Immature natural killer cell (primary cell): ENCODE measurements at places on chromosomes 1 and 21.

GRCh38 chr1:179883745-179884138, 1.7 kb downstream of the TOR1AIP1 start:
- DNase-seq: peak; percentile 18

- DNase-seq: no peak
These were observed 42.4 kb upstream of the KCNQ4 start for GRCh38 chr1:40740997-40741736.

DNA sequence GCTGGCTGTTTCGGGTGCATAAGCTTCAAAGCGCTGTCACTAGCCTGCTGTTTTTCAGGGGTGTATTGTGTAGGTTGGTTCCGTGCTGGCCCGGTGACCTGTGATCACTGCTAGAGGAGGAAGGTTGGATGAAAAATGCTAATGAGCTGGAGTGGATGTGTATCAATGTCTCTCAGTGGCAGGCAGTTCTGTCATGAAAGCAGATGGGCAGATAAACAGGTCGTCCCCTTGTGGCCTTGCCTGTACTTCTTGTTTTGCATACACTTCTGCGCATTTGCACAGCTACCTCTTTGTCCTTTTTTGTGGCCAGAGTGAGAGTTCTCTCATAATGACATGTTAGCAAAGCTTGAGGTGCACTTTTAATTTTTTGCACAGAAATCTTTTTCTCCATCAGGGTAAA, 2.9 kb downstream of the SELENON start:
- no peak for DNase-seq

DNA sequence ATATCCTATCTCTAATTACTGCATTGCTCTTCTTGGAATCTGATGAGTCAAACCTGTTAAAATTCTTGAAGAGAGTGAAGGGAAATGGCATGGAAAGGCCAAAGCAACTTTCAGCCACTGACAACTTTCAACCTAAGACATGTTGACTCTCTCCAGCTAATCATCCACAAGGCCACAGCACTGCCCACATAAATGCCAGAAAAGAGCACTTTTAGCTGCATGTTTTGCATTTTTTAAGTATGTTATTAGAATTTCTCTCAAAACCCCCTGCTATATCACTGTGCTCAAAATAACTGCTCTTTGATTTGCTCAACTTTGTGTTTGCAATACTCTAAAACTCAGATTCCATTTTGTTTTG, 352.5 kb downstream of the ADGRL2 start:
- DNase-seq: no peak

GRCh38 chr1:218209351-218209861, 75.7 kb upstream of the RRP15 start:
- DNase-seq: no peak

DNA sequence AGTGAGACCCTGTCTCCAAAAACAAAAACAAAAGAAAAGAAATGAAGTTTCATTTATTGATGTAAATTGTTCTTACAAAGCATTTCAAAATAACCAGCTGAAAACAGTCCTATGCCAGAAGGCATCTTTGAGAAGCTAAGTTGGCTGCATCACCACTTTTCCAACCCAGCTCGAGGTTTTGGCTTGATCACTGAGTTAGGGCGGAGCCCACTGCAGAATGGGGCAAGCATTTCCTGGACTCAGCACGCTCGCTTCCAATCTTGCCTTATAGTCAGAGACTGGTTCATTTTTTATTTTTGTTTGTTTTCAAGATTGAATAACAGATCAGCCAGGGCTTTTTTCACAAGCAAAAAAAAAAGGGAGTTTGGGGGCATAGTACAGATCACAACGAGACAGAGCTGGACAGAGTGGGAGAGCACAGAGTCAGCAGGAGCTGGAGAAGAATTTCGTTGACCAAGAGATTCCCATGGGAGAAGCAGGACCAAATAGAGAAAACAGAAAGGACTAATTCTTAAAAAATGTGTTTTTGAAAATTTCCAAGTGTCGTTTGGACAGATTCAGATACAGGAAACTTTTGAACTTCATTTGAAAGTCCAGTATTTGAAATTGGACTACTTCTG, 23.5 kb upstream of the COL6A1 start:
- DNase-seq: no peak

GRCh38 chr1:218536296-218536986, 191.3 kb downstream of the TGFB2 start:
- DNase-seq: no peak

- DNase-seq: peak; percentile 28
These were observed 79.1 kb downstream of the CDC7 start for GRCh38 chr1:91579658-91580228.

DNA sequence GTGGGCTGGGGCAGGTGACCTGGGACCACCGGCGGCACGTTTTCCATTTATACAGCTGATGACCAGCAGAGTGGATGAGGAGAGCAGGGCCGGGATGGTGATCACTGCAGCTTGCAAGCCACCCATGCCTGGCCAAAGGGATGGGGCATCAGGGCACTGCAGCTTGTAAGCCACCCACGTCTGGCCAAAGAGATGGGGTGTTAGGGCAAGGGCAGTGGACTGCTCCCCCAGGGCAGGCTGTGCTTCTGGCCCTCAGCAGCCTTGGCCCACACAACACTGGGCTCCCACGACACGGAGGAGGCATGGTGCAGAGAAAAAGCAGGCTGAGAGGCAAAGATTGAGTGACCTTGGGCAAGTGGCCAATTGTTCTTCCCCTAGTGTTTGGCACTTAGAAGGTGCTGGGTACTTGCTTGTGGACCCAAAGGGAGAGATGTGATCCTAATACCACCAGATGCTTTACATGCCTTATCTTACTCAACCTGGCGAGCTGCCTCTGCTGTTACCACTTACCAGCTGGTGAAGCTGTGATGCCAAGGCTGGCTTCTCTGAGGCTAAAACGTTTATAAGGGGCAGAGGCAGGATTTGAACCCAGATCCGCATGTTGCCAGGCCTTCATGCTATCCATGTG, 48.3 kb downstream of the TRIM62 start:
- no peak for DNase-seq

- DNase-seq: no peak
These were observed 25.9 kb downstream of the PSMB2 start for GRCh38 chr1:35615440-35615839.
